ENCODE measurements at places on chromosomes 1 and 21.
A peak's percentile ranks its signal among the peaks of the same experiment; 100 is the strongest.

DNA sequence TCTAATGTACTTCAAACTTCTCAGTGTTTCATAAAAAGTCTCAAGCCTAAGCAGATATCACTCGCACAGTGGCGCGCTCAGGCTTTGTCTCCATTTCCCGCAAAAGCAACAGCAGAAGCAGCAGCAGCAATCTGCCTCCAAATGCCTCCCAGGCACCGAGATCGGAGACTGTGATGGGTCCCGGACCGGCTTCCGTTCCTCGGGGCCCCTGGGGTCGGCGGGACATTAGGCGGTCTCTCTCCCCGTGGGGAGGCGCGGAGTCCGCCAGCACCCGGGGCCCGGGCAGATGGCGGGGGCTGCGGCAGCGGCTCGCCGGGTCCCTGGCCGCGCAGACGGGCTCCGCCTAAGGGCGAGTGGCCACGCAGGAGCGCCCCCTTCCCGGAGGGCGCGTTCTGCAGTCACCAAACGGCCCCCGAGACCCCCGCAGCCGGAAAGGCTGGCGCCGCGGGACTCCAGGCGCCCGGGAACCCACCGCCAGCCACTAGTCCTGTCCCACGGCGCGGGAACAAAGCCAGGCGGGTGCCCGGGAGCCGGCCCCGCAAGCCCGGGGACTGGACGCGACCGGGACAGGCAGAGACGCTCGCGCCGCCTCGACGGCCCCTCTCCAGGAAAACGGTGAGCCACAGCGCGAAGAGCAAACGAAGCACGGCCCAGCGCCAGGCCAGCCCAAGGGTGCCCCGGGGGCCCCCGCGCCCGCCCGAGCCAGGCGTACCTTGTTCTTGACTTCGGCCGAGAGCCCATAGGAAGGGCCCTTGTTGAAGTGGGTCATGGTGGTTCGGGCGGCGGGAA lies 590 bp downstream of the CNN3 start:
- DNase-seq = no peak

GRCh38 chr1:224399887-224400286 lies 34.7 kb downstream of the WDR26 start:
- DNase-seq = no peak

DNA sequence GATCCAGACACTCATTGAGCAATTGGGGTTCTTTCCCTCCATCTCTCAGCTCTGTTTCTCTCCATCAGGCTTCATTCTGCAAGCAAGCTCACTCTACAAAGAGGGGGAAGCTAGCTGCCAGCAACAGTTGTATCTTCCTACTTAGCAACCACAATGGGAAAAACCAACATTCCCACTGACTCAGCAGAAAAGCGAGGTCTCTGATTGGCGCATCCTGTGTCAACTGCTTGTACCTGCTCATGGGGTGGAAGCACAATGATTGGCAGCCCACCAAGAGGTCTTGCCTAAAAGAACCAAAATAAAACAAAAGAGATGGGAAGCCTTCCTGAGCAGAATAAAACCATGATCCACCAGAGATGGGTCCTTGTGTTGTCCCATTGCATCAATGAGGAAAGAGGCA lies 4.0 kb upstream of the CDA start:
- no peak for DNase-seq

GRCh38 chr1:245988393-245989078 lies 518.5 kb downstream of the SMYD3 start:
- DNase-seq = no peak

DNA sequence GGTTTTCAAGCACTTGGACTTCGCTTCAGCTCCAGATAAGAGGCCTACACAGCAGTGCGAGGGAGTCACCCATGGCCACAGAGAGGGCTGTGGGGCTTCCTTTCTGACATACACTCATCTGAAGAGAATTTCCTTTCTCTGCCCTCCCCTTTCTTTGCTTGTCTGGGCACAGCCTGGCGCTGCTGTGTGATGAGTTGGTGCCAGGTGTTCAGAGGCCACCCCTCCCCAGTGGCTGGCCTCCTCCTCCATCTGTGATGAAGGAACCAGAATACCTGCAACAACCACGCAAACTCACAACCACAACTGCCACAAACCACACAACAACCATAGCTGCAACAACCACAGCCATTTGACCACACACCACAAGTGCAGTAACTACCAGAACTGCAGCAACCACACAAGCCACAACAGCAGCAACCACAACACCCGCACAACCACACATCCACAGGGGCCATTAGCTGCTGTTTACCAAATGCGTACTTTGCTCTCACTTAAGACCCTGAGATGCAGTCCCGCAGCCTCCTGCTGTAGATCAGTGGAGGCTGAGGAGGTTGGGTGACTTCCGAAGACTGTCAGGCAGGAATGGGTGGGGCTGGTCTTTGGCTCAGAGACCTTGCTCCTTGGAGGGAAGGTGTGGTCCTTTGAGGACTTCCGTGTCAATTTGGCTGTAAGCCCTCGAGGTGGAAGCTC lies 71.1 kb downstream of the IER5 start:
- no peak for DNase-seq

GRCh38 chr1:218537122-218537913 lies 192.2 kb downstream of the TGFB2 start:
- DNase-seq = no peak

- no peak for DNase-seq
Measured at GRCh38 chr21:14547834-14548513, 1.9 kb upstream of the SAMSN1 start.

DNA sequence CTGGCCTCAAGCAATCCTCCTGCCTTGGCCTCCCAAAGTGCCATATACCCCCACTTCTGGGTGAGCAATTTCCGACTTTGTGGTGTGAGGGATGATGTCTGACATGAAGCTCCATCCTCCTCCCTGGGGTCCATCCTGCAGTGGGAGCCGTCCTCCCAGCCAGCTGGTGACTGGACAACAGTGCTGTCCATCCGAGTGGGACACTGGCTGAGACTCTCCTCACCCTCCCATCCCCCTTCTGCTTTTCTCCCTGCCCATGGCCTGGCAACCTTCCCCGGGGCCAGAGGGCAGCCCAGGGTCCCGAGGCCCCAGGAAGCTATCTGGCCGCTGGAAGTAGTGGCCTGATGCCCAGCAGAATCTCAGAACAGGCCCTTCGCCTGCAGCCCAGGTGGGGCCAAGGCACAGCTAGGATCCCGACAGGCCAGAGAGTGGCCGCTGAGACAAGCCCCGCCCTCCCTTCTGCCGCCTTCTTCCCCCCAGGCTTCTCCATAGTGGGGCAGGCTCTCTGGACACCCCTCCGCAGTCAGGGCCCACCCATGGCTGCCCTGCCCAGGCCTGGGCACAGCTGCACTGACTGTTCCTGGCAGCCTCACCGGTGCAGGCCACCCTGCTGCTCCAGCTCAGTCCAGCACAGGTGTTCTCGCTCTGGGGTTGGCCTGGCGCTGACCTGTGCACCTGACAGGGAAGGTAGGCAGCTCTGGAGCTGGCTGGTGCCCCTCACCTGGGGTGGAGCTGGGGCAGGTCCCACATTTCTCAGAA lies 8.4 kb upstream of the FAAP20 start:
- DNase-seq = no peak

- DNase-seq = no peak
Measured at GRCh38 chr1:175536921-175537320, 206.5 kb downstream of the TNR start.

- DNase-seq = no peak
Measured at GRCh38 chr1:18128298-18128697, 20.7 kb downstream of the IGSF21 start.

DNA sequence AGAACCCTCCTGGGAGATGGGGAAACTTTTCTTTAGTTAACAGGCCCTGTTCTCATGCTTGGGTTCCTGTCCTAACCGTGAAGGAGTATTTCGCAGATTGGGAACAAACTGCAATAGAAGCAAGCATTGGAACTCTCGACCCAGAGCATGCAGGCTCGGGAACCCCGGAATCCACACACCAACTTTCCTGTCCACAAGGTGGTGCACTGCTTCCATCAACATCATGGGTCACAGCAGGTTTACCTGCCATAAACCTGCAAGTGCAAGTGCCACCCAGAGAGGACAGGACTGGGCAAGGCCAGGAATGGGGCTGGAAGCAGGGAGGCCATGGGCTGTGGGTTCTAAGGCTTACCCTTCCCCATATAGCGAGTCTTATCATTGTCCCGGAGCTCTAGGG lies 6.9 kb downstream of the ENO1 start:
- no peak for DNase-seq

- no peak for DNase-seq
Measured at GRCh38 chr1:205350691-205351141, 6.0 kb downstream of the KLHDC8A start.

DNA sequence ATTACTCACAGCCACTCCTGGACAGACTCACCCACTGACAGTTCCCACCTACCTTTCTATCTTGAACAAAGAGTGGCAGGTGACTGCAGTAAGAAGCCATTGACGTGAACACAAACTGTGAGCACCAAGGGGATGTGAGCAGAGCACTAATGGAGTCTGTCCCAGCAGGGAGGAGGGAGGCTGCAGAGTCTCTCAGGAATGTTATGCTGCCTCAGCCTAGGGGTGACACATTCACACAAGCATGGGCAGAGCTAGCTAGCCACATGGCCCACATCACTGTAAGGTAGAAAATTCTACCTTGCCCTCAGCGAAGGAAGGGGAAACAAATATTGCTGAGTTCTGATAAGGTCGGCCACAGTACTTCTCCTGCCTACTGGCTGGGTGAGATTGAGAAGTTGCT lies 56.8 kb upstream of the PTGFRN start:
- no peak for DNase-seq

DNA sequence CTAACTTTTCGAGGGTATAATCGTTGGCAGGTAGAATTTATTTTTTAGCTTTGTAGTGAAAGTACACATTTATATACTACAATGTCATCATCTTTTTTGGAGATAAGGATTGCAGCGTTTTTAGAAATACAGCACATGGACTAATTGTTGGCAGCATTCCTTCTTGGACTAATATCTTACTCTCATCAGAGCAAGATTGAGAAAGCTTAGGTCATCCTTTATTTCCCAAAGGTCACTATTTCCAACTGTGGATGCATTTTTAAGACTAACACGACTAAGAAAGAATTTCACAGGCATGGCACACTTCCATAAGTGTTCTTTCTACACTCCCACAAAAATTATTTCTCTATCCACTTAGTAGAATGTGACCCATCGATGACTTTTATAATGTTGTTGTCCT lies 732.3 kb downstream of the NCAM2 start:
- DNase-seq = no peak

DNA sequence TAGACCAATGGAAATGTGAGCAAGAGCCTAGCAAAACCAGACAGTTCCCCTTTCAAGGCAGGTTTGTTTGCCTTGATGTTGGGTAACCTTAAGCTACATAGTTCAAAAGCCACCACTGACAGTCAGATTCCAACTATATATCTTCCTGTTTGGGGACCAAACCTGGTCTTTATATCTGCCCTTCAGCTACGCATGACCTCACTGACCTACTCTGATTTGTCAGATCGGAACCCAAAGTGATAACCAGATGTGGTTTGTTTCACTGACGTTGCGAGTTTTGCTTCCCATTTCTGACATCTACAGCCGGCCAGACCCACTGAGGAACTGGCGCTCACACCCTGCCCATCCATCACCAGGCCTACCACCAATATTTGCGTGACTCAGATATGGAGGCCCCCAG lies 361.1 kb upstream of the CHRM3 start:
- no peak for DNase-seq

DNA sequence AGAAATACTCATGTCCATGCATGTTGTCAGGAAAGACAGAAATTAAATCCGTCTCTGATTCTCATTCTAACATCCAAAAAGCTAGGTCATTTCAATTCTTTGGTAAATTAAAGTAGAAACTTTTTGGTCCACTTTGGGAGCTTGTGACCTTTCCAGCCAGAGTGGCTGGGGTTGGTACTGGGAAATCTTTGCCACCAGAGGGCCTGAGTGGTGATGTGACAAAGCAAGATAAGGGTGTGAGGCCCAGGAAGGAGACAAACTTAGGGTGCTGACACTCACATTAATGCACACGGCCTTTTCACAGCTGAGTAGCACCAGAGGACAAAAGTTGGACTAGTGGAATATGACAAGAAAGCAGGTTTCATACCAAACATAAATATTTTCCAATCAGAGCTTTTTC lies 144.3 kb downstream of the DNM3 start:
- no peak for DNase-seq

GRCh38 chr1:175062858-175063257 lies 4.8 kb upstream of the TNN start:
- DNase-seq = no peak

GRCh38 chr1:164723296-164723798 lies 164.4 kb downstream of the PBX1 start:
- DNase-seq = no peak

GRCh38 chr1:207172321-207172720 lies 68.3 kb downstream of the C4BPA start:
- no peak for DNase-seq

- DNase-seq = no peak
Measured at GRCh38 chr1:21308847-21309652, 18.8 kb upstream of the ECE1 start.

- no peak for DNase-seq
Measured at GRCh38 chr1:229989591-229990248, 77.3 kb upstream of the GALNT2 start.

DNA sequence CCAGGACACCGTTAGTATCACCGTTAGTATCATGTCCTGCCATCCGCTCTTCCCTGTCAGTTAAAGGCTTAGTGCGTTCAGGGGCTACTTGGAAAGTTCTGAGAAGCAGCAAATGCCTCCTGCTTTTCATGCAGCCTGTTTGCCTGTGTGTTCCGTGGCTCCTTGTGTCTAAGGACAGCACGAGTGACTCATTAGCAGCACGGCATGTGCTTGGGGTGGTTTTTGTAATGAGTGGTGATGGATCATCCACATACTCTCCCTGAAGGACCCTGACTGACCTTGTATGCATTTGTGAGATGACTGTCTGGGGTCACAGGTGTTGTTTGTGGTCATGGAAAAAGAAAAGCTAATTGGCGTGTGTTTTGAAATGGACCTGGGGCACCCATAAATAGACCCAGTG lies 221.9 kb downstream of the PBX1 start:
- no peak for DNase-seq

DNA sequence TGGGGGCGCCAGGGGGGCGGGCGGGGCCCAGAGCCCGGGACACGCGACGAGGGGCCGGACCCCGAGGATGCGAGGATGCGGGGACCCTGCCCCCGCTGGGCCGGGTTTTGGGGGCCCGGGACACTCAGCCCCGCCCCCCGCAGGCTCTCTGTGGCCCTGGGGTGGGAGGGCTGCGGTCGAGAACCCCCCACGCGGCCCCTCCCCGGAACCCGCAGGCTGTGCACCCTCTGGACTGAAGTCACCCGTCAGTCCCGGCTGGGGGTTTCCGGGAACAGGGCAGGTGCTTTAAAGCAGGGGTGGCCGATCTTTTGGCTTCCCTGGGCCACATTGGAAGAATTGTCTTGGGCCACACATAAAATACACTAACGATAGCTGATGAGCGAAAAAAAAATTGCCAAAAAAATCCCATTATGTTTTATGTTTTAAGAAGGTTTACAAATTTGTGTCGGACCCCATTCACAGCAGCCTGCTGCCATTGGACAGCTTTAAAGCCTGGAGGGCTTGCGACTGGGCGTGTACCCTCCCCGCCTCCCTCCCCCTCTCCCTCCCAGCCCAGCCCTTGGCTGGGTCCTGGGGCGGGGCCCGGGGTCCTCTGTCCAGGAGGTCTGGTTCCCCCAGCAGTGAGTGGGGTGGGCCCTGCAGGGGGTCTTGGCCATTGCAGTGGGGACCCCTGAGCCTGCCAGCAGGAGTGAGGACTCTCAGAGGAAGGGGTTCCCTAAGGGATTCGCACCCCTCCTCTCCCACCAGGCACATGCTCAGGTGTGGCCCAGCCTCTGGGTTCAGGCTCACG lies 21.6 kb upstream of the C1orf159 start:
- peak; percentile 81 for DNase-seq

All from stimulated activated CD4-positive, alpha-beta T cell treated with anti-CD3 and anti-CD28 coated beads, Interleukin-4, amount 100 ng/mL, for 4 hours (primary cell).